NCI-H460 (cell line): ENCODE measurements at places on chromosomes 5 and 9.

GRCh38 chr9:30348904-30349303, 2035.5 kb upstream of the ACO1 start:
- DNase-seq, result no peak

DNA sequence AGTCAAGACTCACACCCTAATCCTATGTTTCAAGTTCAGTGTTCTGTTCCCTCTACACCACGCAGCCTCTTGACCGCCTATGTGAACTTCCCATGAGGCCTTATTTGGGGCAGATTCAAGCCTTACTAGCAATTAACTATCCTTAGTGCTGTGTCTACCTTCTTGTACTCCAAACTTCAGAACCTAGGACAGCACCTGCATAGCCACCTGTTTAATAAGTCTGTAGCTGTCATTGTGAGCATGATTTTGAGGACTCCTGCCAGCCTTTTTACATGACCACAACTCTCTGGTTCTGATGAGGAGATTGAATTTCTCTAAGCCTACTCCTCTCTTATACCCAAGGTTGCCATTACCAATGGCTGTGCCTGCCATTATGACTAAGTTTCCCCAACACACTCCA, 50.8 kb upstream of the PCSK1 start:
- DNase-seq, result peak; percentile 52

DNA sequence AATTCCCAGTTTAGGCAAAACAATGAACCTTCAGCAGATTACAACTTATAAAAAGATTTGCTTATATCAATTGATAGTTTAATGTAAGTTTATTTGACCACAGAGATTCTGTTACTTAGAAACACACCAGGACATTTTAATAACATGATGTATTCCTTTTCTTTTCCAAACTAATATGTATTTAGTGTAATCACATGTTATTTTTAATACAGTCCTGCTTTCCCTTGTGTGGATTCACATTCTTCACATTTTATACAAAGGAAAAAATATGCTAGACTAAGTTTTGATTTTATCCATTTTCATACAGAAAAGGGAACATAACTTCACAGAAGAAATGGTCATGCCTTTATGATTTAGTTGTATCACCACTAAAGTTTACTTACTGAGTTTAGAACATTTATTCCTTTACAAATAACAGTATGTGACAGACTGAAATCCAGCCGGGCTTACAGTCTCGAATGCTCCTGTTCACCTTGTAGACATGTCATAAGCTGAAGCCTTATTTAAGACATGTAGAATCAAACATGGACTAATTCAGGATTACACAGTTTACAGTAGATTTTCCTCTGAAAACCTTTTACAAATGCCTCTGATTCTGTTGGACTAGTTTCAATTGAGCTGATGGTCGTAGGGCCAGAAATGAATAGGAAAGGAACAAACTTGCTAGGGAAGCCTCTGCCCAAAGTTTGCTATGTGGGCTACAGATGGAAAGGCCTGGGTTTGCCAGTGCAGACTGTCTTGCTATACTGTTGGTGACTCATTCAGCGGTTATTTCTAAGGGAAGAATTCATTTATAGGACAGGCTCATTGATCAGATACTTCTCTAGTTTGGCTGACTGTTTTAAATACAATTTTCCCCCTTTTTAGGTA, 6.6 kb upstream of the ASPN start:
- DNase-seq, result no peak

DNA sequence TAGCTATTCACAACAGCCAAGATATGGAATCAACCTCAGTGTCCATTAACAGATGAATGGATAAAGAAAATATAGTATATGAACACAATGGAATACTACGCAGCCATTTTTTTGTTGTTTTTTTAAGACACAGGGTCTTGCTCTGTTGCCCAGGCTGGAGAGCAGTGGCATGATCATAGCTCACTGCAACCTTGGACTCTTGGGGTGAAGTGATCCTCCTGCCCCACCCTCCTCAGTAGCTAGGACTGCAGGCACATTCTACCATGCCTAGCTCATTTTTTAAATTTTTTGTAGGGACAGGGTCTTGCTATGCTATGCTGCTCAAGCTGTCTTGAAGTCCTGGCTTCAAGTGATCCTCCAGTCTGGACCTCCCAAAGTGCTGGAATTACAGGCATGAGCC, 38.5 kb downstream of the CERT1 start:
- DNase-seq, result no peak

DNA sequence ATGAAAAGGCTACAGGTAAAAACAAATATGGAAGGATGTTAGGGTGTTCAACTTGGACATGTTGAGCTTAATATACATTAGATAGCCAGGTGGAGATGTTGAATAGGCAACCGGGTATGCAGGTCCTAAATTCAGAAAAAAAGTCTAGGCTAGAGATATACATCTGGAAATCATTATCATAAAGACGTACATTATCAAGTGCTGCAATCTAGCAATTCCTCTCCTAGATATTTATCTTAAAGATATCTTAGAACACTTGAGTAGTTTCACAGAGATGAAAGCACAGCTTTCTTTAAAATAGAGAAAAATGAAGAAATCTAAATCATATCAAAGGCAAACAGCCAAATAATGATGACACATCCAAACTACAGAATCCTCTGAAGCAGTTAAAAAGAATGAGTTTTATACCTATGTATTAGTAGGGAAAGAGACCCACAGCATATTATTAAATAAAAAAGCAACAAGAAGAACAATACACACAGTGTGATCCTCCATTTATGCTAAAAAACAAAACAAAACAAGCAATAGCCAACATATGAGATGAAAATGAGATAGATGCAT, 3.8 kb downstream of the NUDCD2 start:
- no peak for DNase-seq

DNA sequence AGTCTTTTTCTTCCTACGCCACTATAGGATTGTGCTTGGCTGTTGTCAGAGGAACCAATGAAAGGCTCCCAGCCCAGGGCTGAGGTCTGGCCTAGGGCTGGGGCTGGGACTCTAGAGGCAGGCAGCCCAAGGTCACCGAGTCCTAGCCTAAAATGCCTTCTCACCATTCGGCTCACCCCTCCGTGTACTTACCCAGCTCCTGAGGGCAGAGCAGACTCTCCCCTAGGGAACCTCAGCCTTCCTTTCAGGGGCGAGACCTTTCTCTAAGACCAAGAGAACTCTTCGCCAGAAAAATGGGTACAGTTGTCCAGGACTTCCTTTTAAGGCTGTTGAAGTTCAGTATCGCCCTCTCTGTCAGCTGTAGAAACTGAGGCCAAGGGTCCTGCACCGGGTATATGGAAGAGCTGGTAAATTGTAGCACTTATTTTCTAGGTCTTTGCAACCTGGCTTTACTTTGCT, 1.7 kb upstream of the SPRY4 start:
- DNase-seq, result no peak

- no peak for DNase-seq
Measured at GRCh38 chr5:147487031-147487750, 22.7 kb downstream of the DPYSL3 start.

- DNase-seq, result no peak
Measured at GRCh38 chr9:133862585-133863256, 124.6 kb upstream of the SARDH start.

GRCh38 chr5:169626779-169627178, 10.3 kb upstream of the DOCK2 start:
- no peak for DNase-seq

DNA sequence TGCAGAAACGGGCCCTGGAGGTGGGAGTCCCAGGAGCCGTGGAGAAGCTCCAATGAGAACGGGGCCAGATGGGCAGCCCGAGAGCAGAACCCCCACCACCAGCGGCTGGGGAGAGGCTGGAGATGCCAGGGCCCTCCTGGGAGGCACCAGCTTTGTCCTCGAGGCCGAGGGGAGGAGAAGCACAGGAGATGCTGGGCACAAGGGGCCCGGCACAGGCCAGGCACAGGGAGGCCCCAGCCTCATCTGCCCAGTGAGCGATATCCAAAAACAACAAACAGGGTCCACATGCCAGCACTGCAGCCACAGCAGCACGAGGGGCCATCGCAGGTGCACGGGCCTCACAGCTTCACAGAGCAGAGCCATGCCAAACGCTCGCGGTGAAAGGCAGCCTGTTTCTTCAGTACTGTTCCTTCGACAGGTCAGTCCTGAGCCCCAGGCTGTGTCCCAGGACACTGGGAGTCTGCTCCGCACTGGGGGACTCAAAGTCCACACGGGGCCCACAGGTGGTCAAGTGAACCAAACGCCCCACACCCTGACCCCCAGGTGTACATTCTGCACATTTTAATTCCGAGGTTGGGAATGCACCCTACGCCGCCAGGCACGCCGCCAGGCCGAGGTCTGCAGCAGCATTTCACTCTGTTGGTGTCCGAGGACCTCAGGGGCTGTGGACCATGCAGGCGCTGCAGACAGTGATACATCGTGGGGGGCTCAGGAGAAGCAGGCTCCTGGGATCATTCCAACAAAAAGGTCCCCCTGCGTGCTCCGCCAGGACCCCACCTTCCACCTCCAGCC, 9.5 kb downstream of the LPCAT1 start:
- DNase-seq, result no peak

DNA sequence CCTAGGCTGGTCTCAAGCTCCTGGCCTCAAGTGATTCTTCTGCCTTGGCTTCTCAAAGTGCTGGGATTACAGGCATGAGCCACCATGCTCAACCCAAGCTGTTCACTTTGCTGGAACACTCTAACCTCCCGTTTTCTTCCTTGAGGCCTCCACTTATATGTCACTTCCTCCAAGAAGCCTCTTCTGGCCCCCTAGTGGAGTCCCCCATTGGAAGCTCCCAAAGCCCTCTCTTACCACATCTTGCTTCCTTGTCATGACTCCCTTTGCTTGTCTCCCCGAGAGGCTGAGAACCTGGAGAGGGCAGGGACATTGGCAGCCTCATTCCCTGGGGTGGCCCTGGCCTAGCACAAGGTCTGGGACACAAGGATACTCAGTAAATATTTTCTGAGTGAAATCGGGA, 80.8 kb downstream of the PDE6A start:
- DNase-seq, result no peak

- no peak for DNase-seq
Measured at GRCh38 chr9:112508377-112508776, 21.8 kb downstream of the KIAA1958 start.

GRCh38 chr9:124886866-124887492, 25.0 kb downstream of the ARPC5L start:
- no peak for DNase-seq

DNA sequence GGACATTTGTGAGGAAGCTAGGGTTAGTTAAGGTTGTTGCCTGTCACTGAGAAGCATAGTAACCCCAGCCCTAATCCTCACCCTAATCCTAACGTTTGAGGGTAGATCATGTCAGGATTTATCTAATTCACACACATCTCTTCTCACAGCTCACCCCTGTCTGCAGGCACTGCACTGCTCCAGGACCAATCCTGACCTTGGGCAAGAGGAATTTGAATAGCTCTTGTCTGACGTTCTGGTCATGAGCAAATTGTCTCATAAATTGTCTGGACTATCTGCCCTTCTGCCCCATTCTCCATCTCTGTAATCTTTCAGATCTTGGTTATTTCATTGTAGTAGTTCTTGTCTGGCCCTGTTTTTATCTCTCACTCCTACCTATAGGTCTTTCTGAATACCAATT, 18.7 kb downstream of the CRHBP start:
- no peak for DNase-seq

DNA sequence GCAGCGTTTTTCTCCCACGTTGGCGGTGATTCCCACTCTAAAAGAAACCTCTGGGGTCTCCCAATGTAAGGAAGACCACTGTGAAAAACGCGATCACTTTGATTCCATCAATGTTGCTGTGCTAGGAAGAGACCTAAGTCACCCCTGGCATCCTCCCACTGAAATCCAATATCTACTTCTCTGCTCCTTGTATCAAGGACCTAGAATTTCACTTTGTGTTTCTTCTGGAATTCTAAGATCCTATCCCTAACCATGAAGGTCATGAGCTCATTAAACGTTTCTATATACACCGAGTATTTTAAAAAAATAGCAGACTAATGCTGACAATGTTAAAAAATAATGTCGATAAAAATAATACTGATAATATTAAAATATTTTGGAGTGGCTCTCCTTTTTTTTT, 118.8 kb upstream of the MYO10 start:
- DNase-seq, result no peak

- no peak for DNase-seq
Measured at GRCh38 chr5:56060276-56061110, 65.7 kb upstream of the IL6ST start.

DNA sequence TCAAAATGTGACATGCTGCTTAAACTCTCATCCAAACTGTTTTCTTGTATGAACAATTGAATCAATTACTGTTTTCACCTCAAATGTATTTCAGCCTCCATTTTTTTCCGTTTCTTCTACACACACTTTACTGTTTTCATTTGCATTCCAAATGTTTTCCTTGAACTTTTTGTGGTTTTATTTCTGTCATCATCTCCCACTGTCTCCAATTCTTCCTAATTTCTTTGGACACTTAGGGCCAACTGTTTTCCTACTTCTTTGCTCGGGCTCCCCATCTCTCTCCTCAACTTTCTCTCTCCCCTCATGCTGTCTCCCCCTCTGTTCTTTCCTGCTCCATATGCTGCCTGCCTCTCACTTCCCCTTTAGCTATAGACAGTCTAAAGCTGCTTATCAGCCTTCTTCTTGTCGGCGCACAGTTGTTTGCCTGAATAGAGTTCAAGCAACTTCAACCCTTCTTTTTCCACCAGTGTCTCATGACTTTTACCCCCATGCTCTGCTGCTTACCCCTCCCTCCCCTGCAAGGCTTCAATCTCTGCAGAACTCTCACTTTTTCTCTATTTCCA, 443.4 kb downstream of the DTWD2 start:
- no peak for DNase-seq

DNA sequence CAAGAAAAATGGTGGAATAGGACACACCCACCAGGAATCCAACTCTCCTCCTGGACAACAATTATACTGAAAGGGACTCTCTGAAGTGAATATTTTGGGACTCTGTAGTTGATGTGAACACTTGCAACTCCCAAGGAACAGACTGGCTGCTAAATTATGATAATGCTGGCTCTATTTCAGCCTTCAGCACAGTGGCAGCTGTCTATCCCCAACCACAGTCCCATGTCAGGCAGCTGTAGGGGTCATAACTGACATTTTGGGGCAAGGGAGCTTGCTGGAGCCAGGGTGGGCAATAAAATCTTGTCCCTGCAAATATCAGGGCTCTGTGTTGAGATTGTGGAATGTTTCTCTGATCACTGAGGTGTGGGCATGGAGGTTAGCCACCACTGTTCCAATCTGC, 14.2 kb downstream of the SPATA31E1 start:
- DNase-seq, result no peak

DNA sequence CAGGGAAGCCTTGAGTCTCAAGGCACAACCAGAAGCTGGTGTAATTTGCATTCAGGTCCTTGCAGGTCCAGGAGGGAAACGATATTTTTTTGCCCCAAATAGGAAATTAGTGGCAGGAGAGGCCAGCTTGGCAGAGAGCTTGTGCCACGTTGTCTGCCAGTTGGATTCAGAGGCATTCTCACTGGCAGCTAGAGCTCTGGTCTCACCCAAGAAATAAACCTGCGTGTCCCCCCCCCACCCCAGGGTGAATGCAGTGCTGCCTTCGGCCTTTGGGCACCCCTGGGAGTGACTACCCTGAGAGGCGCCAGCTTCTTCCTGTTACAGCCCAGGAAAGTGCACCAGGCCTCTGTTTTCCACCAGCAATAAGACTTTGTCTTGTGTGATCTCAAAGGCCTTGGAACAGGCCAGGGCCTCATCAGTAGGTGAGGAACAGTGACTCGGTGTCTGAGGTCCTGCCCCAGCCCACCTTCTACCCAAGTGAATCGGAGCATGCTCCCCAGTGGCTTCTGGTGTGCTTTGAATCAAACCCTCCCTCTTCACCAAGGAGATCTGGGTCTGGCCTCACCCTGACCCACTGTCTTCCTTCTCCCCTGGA, 68.4 kb downstream of the HSPA4 start:
- no peak for DNase-seq

GRCh38 chr5:120817044-120817985, 353.2 kb downstream of the PRR16 start:
- peak; percentile 23 for DNase-seq

GRCh38 chr9:99352826-99353225, 130.7 kb downstream of the SEC61B start:
- no peak for DNase-seq
